ENCODE measurements at places on chromosomes 6 and 20.

DNA sequence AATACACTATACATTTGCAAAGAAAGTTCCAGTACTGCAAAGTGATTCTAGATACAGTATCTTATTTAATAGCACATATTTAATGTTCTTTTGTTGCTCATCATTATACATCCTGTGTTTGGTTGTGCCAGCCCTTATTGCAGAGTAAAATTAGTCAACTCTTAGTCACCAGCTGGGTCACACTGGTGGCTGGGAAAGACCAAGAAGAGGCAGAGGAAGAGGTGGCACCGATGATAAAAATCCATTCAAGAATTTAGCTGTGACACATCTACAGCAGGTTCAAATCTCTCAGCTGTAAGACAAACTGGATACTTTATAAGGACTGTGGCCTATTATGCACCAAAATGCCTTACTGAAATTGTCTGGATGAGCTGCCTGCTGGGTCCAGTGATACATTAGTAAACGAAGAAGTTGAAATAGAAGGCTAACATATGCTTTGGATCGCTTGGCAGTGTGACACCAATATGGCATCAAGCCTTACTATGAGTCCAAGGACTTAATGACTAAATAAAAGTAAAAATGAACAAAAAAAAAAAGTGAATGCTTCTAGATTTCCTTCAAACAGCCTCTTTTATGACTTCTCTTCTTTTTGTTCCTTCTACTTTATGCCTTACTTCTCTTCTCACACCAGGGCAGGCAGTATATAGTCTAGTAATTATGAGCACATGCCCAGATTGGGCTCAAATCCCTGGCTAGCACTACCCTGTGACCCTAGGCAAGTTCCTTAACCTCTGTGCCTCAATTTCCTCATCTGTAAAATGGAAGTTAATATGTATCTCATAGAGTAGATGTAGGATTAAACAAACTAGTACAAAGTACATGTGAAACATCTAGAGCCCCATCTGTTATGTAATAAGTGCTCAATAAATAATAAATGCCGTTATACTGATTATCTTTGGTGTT is 29.4 kb upstream of the RNF8 start:
- peak; percentile 9 for DNase-seq

DNA sequence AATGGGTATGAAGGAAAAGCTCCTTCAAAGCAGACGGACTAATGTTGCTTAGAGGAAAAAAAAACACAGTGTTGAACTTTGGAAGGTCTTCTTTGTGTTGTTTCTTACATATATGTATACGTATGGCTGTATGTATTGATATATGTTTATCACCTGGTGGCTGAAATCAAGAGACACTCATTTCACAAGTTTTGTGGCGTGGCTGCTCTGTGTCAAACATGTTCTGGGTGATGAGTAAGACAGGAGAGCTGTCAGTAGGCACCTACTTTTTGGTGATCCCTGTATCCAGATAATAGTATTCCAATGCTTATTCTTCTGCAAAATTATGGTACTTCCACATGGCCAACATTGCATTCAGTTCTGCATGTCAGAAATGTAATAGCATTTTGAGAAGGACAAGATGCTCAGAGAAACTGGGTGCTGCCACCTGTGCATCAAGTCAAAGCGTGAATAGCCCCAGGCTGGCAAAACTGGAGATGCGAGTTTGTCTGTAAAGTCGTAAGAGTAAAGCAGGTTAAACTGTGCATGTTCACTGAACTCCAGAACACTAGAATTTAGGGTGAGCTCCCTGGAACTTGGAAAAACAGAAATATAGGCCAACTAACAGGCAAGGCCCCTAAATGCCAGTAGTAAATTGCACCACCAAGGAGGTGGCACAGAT is 67.9 kb downstream of the ARMC2 start:
- no peak for DNase-seq

DNA sequence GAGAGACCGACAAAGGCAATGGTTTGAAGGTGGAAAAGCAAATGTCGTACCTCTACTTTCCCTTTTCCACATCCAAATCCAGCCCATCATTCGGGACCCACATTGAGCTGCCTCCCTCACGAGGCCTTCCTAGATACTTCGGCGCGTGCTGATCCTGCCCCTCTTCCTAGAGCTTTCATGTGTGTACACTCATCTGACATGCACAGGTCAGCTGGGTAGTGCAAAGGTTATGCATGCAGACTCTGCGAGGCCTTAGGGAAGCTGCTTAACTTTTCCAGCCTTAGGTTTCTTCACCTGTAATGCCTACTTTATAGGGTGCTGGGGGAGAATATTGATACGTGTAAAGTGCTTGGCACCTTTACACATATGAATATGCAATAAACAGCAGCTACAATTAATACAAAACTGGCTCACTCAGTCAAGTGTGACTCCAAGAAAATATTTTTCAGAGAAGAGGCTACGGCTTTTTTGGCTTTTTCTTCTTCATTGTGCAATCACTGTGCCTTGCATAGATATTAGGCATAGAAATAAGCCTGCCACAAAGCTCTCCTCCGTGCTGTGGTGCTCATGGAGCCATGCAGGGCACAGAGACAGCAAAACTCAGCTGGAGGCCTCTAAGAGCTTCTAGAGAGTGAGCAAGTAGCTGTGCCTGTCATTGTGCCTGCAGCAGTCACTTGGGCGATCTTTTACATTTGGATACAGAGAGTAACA is 3.6 kb upstream of the MANBAL start:
- DNase-seq: no peak

DNA sequence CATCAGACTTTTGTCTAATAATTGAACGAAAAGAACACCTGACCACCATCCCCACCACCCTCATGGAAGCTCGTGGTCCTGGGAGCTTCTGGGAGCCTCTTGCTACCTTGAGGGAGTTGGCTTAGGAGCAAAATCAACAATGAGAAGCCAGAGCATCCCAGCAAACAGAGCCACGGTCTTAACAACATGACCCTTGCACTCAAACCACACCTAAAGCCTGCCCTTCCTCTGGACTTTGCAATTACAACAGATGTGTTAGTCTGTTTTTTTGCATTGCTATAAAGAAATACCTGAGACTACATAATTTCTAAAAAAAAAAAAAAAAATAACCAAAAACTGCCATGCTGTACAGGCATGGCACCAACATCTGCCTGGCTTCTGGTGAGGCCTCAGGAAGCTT is 9.5 kb upstream of the RBM24 start:
- no peak for DNase-seq

GRCh38 chr6:5095236-5095635 is 10.1 kb downstream of the PPP1R3G start:
- DNase-seq: no peak

DNA sequence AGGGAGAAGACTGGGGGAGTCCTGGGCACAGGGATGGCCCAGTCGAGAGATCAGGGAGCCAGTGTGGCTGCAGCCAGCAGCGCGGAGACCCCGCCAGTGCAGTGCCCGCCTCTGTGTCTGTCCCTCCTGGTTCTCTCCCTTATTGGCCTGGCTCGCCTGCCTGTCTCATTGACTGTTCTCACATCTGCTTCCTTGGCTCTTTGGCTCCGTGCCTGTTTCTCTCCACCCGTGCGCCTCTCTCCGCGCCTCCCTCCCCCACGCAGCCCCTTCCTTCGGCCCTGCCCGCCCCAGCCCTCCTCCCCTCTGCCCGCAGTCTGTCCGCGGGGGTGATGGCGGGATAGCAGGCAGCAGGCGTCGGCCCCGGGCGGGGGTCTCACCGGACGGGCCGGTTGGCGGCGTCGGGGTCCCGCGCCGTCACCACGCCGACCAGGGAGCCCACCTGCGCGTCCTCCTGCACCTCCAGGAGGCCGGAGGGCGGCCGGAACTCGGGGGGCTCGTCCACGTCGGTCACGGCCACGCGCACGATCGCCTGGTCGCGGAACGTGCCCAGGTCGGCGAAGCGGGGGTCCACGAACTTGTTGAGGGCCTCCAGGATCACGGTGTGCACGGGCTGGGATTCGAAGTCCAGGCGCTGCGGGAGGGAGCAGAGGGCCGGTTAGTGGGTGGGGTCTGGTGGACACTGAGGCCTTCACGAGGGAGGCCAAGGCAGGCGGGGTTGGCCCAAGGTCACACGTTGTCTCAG is 92.0 kb downstream of the CD40 start:
- no peak for DNase-seq

GRCh38 chr6:148780918-148781436 is 34.1 kb downstream of the UST start:
- DNase-seq: no peak

DNA sequence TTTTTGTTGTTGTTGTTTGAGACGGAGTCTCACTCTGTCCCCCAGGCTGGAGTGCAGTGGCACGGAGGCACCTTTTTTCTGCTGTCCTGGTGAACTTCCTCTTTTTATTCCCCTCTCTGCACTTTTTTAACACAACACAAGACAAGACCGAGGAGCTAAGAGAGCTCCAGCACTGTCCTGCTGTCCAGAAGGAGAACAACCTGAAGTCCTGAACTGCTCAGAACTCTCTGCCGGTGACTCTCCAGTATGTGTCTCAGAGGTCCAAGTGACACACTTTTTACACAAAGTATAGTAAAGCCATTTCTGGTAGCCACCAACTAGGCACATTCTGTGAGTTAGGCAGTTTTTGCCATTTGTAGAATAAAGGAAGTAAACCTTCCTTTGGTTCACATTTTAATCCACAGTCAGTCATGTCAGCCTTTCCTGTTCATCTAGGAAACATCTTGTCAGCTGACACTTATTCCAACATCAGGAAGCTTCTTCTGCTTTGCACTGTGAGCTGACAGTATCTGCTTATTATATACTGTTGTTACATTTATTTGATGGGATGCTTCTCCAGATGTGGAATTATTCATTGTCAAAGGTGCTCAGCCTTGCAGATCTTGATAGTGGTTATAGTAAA is 28.1 kb upstream of the TXNDC5 start:
- DNase-seq: no peak

DNA sequence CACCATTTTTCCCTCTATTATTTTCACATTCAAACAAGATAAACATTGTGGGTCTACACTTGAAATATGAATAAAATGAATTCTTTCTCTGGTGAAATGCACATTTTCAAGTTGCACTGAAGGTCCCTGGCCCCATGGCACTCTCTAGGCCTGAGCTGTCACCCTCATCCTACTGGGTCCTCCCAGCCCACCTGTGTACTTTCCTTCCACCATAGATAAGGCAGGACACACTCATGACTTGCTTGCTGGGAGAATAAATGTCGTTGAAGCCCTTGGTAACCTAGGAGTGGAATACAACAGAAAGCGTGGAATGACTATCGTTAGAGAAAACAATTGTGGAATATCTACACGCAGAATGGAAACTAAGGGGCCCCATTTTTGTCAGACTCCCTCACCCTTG is 101.0 kb upstream of the QKI start:
- no peak for DNase-seq

- DNase-seq: no peak
These were observed 81.9 kb upstream of the CEP162 start for GRCh38 chr6:84309336-84309735.

- no peak for DNase-seq
These were observed 448.7 kb downstream of the PREX1 start for GRCh38 chr20:48378976-48379675.

DNA sequence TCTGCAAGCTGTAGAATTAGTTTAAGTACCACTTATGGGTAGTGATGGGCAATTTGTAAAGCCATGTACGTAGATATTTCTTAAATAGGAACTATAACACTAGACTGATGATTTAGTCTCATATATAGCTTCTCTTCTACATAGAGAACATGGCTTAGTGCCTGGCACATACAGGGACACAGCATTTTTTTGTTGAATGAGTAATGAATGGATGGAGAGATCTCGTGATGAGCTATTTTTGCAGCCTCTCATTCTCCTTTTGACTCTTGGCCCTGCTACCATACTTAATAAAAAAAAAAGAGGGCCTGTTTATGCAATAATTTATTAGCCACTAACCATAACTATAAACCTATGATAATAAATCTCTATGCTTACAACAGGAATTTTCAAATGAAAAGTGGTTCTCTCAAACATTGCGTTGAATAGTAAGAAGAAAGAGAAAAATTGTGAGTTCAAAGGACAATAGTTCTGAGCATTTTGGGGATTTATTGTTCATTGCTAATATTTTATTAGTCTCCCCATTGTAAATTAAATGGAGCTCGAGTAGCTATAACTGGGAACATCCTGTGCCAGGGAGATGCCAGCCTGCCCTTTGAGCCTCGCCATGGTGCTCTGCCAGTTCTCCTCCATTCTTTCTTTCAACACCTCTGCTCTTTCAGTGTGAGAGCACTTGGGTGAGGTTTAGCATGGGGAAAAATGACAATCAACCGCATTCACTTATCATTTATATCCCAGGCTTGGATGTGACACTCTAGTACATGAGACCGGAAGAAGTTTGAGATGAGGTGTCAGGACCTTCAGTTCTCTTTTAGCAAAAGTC is 14.7 kb upstream of the RCAN2 start:
- DNase-seq: no peak

DNA sequence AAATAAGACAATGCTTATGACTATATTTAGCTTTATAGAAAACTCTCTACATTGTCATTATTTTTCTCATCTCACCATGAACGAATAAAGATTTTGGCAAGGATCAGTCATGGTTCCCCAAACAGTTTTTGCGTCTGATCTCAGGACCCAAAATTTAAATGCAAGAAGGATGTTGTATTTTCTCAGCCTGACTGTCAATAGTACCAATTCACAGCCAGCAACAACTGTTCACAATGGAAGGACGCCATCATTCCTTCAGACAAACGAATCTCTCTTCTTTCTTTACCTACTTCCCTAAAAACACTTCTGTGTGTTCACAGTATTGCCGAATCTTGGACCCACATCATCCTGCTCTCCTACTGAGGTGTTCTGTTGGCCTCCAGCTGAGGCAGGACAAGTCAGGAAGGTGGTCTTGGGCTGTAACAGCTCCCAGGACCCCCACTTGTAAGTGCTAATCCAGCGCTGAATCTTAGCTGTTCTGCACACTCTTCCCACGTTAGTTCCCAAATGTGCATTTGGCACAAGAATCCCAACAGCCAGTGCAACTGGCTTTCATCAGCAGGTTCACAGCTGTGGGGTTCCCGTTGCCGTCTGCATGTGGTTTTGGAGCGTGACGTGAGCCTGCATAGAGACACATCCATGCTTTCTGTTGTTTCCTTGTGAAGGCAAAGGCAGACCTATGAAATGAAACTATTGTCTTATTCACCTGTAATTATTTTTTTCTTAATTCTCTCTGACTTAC is 600.0 kb downstream of the QKI start:
- no peak for DNase-seq

- DNase-seq: no peak
These were observed 212.6 kb upstream of the MAN1A1 start for GRCh38 chr6:119562168-119562567.

DNA sequence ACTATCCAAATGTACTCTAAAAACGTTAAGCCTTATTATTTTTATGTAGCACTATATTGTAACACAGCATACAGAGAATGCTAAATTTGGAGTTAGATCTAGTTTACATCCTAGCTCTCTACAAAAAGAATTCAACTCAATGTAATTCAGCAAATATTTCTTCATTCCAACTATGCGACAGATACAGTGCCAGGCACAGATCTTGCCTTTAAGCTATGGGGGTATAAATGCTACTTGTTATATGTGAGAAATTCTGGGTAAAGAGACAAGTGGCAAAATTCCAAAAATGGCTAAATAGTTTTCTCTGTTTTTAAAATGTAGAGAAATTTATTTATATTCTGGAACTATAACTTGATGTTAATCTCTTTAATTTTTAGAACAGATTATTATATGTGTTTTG is 63.2 kb downstream of the SEL1L2 start:
- DNase-seq: no peak

GRCh38 chr6:30206799-30207618 is 6.2 kb downstream of the TRIM26 start:
- DNase-seq: no peak

GRCh38 chr6:70107852-70108629 is 194.8 kb downstream of the COL9A1 start:
- DNase-seq: no peak

GRCh38 chr6:67248077-67248476 is 1387.0 kb upstream of the ADGRB3 start:
- DNase-seq: no peak
